ENCODE measurements at places on chromosomes 1 and 21.

- no peak overlapping the region for H3K27ac ChIP-seq
- no peak overlapping the region for H3K4me3 ChIP-seq
- no peaks in the 10 kb centered on the region for H3K4me1 ChIP-seq
- no peaks in the 10 kb centered on the region for H3K27me3 ChIP-seq
- no peak for DNase-seq
- no peaks in the 10 kb centered on the region for H3K36me3 ChIP-seq
These were observed 4.3 kb downstream of the LPAR3 start for GRCh38 chr1:84888753-84889152.

DNA sequence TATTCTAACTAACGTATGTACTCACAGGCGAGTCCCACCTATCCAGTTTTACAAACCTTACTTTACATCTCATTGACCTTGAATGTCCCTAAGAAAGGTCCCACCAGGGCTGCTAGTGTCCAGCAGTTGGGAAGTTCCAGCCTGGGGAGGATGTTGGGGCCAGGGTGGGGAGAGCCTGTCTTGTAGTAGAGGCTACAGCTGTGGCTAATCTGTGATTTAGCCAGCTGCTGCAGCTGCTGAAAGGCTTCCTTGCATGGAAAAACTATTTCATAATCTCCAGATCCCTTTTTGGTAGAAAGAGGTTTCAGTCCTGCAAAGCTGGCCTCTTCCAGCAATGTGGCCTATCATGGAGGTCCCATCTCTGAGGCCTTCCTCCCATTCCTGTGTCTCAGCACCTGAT, 23.1 kb downstream of the TNN start:
- DNase-seq, result no peak
- H3K27ac ChIP-seq, result no peak overlapping the region
- no peak overlapping the region for H3K4me3 ChIP-seq
- H3K4me1 ChIP-seq, result no peaks in the 10 kb centered on the region

- H3K36me3 ChIP-seq, result no peaks in the 10 kb centered on the region
- no peaks in the 10 kb centered on the region for H3K27me3 ChIP-seq
- DNase-seq, result no peak
- H3K4me3 ChIP-seq, result no peak overlapping the region
These were observed 69.1 kb upstream of the C1orf105 start for GRCh38 chr1:172351346-172351745.

DNA sequence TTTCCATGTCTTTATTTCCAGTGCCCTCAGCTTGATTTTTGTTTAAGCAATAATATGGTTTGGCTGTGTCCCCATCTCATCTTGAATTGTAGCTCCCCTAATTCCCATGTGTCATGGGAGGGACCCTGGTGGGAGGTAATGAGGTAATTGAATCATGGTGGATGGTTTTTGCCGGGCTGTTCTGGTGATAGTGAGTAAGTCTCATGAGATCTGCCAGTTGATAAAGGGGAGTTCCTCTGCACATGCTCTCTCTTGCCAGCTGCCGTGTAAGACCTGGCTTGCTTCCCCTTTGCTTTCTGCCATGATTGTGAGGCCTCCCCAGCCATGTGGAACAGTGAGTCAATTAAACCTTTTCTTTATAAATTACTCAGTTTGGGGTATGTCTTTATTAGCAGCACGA, 559.6 kb upstream of the ADAMTS5 start:
- no peaks in the 10 kb centered on the region for H3K27me3 ChIP-seq
- H3K27ac ChIP-seq, result no peak overlapping the region
- DNase-seq, result no peak
- H3K4me3 ChIP-seq, result no peak overlapping the region
- H3K36me3 ChIP-seq, result no peaks in the 10 kb centered on the region

DNA sequence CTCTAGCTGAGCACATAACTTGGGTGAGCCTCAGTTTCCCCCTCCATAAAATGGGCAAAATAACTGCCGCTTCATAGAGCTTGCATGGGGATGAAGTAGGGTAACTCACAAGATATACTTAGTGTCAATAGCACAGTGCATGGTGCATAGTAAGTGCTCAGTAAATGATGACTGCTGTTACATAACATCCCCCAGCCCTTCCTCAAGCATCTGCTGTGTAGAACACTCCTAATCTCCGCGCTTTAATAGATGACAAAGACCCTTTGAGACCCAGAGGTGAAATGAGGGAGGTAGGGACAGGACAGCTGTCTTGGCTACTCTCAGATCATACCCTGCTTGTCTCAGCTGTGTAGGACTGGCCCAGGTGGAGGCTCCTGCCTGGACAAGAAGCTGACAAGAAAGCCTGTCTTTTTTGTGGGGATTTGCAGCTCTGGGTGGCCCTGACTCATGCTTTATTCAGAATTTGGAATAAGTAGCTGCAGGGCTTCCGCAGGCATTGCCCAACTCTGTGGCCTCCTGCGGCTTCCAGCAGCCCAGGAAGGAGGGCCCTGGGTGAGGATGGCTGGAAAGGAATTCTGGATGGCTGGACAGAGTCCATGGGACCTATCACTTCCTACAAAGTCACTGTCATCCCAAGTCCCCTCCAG, 20.7 kb upstream of the PADI4 start:
- H3K27ac ChIP-seq, result no peak overlapping the region
- no peaks in the 10 kb centered on the region for H3K36me3 ChIP-seq
- H3K4me3 ChIP-seq, result no peak overlapping the region
- peaks cover 5% of the 10 kb centered on the region for H3K27me3 ChIP-seq

DNA sequence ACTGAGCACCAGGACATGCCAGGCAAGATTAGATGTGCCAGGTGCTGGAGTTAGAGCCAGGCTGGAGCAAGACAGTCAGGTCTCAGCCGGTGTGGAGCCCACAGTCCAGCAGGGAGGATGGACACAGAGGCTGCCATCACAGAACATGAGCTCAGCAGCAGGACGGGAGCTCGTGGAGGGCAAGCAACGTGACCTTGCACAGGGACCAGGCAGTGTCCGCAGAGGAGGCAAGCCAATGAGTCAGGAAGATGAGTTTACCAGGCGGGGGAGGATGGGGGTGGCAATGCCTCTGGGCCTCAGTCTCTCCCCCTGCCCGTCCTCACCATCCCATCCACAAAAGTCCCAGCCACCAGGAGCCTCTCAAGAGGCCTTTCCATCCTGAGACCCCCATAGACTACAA, 20.7 kb upstream of the ZC3H12A start:
- H3K27ac ChIP-seq, result no peak overlapping the region
- no peaks in the 10 kb centered on the region for H3K36me3 ChIP-seq
- H3K27me3 ChIP-seq, result peaks cover 3% of the 10 kb centered on the region
- H3K4me1 ChIP-seq, result no peaks in the 10 kb centered on the region
- no peak for DNase-seq
- no peak overlapping the region for H3K4me3 ChIP-seq

- H3K4me1 ChIP-seq, result no peaks in the 10 kb centered on the region
- no peaks in the 10 kb centered on the region for H3K27me3 ChIP-seq
- no peak overlapping the region for H3K4me3 ChIP-seq
- no peak overlapping the region for H3K27ac ChIP-seq
- H3K36me3 ChIP-seq, result no peaks in the 10 kb centered on the region
- DNase-seq, result no peak
These were observed 55.1 kb upstream of the EFHD2 start for GRCh38 chr1:15354580-15354965.

- no peaks in the 10 kb centered on the region for H3K27me3 ChIP-seq
- H3K4me1 ChIP-seq, result no peaks in the 10 kb centered on the region
- no peak overlapping the region for H3K4me3 ChIP-seq
These were observed 21.9 kb upstream of the OVAAL start for GRCh38 chr1:180536821-180537372.

DNA sequence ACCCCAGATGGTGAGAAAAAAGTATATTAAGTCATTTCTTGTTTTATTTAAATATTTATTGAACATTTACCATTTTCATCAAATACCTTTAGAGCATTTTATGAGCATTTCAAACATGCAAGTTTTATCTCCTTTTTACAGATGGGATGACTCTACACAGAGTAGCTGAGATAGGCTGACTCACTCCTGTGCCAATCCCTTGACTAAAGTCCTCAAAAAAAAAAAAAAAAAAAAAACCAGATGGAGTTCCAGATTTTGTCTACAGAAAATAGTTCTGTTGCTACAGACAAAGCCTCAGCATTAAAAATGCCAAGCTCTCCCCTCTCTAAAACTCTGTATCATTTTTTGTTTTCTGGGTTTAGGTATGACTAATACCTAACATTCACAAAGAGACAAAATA, 303.0 kb upstream of the PLD5 start:
- H3K4me3 ChIP-seq, result no peak overlapping the region
- H3K36me3 ChIP-seq, result no peaks in the 10 kb centered on the region
- H3K4me1 ChIP-seq, result no peaks in the 10 kb centered on the region
- DNase-seq, result no peak
- H3K27me3 ChIP-seq, result no peaks in the 10 kb centered on the region
